NCI-H187 (cell line): ENCODE measurements at places on chromosomes 11 and 22.

- no peak for DNase-seq
Observed at GRCh38 chr11:19121646-19122045, 4.7 kb downstream of the ZDHHC13 start.

GRCh38 chr22:35071784-35072183 is 5.8 kb downstream of the ISX start:
- DNase-seq = no peak

DNA sequence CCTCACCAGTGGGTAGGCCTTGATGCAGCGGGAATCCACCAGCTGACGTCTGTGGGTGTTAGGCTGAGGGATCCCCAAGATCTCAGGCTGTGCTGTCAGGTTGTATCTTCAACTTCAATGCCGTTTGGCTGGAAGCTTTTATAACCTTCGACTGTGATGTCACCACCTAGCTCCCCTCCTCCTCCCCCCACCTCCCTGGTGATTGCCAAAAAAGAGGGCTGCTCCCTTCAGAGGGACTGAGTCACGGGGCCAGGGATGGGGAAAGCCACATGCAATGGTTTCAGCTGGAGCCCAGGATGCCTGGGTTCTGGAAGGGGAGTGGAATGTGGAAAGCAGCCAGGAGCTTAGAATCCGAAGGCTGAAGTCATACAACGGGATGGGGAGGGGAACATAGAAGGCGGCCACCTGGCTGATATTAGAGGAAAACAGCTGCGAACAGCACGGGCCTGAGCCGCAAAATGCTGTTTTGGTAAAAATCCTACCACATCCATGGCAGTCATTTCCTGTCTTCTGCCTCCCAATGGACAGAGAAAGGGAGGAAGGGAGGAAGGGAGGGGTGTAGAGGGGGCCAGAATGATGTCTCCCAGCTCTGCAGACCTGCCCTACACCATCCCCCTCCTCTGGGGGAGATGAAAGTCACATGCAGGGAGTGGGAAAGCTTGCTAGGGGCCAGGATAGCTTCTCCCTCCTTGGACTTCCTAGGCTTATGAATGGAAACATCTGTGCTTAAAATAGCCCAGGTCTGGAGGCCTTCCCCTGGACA is at the start of gene LRRN4CL:
Gene LRRN4CL (minus strand): TSS at position 110 of the 763 bp plus-strand sequence. CDS start 1,022 bp downstream, outside the sequence.
- DNase-seq = no peak

GRCh38 chr11:13118194-13118593 is 109.1 kb downstream of the RASSF10 start:
- DNase-seq = no peak

DNA sequence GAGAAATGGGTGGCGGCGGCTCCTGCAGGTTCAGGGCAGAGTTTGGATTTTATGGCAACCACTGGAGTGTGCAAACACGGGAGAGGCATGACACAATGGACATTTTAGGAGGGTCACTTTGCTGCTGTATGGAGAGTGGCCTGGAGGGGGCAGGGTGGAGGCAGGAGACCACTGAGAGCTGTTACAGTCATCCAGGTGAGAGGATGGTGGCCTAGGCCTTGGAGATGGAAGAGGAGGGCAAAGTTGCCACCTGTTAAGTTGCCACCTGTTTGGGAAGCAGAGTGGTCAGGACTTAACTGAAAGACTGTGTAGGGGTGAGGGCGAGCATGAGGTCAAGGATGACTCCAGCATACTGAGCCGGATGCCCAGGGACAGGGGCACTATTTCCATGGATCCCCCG is 2.3 kb upstream of the RAD9A start:
- no peak for DNase-seq

DNA sequence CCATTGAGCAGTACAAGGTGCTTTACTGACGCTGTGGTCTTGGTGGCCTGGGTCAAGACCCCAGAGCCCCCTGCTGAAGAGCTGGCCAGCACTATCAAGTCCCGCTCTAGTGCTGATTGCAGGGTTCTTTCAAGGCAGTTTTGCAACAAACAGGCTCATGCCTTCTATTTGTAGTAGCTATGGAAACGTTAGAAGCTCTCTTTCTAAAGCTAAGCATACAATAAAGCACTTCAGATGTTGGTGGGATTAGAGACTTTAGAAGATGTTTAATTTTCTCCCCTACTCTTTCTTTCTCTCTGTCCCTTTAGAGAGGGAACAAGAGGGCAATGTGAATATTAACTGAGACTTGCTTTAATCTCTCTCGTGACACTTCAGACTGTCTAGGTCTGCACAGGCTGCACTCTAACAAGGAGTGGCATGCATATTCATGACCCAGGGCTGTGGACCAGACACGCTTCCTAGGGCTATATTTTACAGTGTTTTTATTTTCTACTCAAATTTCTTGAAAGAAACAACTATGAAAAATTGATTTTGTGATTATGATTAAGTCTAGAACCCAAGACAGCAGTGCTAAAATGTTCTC is 138.6 kb downstream of the WNT7B start:
- no peak for DNase-seq

DNA sequence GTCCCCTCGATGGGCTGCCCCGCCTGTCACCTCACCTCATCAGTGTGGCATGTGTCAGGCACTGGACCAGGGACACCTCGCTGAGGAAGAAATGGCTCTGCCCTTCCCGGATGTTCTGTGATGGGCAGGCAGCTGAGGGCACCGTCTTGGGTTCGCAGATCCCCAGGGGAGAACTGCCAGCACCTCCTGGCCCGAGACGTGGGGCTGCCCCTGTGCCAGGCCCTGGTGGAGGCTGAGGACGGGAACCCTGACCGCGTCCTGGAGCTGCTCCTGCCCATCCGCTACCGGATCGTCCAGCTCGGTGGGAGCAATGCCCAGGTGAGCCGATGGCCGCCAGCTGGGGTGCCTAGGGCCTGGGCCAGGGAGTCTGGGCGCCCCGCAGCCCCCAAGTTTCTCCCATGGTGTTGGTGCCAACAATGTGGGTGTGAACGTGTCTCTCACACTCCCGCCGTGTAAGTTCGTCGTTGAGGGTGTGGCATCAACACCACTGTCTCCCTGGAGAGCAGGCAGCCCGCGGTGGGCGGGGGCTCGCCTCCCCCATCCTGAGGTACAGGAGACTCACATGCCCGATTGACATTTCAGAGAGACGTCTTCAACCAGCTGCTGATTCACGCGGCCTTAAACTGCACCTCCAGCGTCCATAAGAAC is 7.3 kb upstream of the GTSE1 start:
- no peak for DNase-seq

DNA sequence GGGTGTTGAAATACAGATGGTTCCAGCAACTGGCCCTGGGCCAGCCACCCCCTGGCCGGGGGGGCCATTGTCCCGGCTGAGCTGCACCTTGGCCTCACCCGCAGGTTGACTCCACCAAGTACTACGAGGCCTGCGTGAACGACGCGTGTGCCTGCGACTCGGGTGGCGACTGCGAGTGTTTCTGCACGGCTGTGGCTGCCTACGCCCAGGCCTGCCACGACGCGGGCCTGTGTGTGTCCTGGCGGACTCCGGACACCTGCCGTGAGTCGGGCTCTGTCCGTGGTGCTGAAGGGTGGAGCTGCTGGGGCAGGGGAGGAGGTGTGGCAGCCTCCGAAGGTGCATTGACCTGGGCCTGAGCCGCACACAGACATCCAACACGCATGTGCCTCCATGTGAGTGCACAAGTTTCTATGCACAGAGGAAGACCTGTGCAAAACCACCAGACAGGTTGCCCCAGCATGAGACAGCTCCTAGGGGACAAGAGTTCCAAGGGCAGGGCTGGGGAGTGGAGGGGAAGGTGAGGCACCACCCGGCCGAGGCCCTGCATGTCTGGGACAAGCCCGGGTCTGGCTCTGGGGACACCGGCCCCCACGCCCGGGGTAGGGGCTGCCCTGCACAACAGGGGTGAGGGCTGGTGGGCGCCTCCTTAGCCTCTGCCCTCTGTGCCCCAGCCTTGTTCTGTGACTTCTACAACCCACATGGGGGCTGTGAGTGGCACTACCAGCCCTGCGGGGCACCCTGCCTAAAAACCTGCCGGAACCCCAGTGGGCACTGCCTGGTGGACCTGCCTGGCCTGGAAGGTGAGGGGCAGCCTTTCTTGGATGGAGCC is 16.1 kb downstream of the MUC5B start:
- DNase-seq = no peak

DNA sequence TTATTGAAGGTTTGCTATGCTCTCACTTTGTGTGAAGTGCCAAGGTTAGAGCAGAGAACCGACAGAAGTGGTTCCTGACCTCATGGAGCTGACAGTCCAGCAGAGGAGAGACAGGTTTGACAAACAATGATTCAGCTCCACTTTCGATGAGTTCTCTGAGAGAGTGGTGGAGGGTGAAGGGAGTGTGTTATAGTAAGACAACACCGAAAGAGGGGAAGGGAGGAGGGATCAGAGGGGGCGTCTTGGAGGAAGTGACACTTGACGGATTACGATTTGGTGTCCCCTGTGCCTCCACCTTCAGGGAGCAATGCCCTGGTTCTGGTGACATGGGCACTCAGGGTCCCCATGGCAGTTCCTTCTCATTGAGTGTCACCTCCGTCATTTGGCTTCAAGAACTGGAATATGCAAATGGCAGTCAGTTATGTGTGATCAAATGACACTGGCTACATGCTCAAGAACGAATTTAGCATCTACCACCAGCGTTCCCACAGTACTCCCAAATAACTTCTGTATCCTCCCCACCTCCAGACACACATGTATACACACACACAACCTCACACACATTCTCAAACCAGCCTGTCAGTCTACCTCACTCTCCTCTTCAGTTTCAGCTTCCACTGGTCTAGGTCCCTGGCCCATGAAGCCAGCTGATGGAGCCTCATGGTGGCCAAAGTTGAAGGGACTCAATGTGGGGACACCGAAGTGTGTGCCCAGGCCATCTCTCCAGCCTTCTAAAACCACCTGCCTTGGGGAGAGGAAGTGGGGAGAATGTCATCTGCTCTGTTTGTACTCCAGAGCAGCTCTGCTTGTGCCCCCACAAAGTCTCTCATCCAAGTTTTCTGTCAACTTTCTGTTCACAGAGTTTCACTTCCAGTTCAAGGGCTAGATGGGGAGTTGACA is 31.4 kb upstream of the NUP160 start:
- no peak for DNase-seq

DNA sequence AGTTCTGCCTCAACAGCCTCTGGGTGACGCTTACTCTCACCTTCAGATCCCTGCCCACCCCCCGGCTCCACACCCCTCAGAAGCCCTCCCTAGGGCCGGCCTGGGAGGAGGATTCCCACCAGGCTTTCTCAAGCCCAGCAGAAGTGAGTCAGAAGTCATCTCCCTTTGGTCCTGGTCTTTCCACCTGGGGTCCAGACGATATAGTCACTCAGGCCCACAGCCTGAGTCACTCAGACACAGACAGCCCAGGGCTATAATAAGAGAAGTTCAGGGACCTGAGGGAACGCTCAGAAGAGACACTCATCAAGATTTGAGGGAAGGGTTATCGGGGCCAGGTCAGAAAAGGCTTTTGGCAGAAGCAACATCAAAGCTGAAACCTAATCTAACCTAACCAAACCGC is 127.1 kb downstream of the SPATA19 start:
- DNase-seq = no peak

GRCh38 chr11:657691-658126 is 20.6 kb downstream of the DRD4 start:
- DNase-seq = no peak

- DNase-seq = no peak
Observed at GRCh38 chr11:1946812-1947484, at the start of gene MRPL23. Gene MRPL23, plus strand, starts transcription at chr11:1947332. Its CDS starts 31 bp downstream, at chr11:1947363.

DNA sequence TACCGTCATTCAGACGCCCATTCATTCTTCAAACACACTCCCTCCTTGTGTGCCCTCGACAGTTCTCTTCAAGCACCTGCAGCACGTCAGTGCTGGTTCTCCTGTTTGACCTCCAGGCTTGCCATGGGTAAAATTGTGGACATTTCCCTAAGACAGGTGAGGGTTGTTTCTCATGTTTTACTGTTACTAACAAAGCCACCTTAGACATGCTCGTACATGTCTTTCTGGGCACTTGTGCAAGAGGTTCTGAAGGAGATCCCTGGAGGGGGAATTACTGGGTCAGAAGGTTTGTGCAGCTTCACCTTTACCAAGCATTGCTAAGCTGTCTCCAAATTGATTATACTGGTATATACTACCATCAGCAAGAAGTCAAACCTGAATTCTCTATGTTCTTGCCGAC is 189.7 kb upstream of the TMEM45B start:
- DNase-seq = no peak

DNA sequence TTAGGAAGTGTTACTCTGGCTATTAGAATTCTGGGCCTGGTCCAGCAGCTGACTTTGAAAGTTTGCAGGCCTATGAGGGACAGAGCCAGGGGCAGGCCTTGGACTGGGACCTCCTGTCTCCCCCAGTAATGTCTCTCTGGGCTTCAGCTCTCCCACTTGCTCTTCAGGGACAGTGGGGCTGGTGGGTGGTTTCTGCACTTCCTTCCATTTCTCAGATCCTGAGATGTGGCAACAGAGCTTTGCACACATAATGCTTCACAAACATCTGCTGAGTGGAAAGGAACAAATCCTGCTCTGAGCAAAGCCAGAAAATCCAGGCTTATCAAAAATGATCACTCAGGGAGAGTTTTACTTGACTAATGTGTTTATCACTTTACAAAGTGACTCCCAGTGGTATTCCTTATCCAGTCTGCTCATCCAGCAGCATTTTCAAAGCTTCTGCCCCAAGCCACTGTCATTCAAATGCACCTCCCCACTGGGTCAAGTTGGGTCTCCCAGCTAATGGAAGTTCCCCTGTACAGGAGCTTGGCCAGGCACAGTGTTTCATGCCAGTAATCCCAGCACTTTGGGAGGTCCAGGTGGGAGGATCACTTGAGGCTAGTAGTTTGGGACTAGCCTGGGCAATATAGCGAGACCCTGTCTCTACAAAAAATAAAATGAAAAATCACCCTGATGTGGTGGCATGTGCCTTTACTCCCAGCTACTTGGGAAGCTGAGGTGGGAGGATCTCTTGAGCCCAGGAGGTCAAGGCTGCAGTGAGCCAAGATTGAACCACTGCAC is 13.5 kb upstream of the OSBP2 start:
- no peak for DNase-seq

DNA sequence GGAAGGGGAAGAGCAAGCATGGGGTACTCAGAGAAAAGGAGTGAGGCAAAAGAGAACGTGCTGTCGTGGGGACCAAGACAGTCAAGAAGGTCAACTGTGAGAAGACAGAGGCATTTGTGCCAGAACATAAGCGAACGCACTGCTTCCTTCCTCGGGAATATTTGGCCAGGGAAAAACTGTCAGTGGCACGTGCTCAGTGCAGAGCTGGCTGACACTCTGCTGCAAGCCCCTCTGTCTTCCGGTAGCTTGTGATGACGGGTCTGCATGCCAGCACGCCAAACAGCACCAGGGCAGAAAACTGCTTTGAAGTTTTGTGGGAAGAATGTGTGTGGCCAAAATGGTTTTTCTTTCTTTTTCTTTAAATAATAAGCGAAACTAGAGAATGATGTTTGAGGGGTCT is 60.6 kb downstream of the SMCO4 start:
- no peak for DNase-seq

- no peak for DNase-seq
Observed at GRCh38 chr11:86632499-86633269, 39.7 kb downstream of the ME3 start.
